ENCODE measurements at places on chromosomes 4 and X.

- DNase-seq: peak; percentile 33
Measured at GRCh38 chr4:119041951-119042560, 93.6 kb upstream of the MYOZ2 start.

- no peak for DNase-seq
Measured at GRCh38 chr4:178202422-178202821, 760.2 kb upstream of the AGA start.

- DNase-seq: no peak
Measured at GRCh38 chr4:142366769-142367181, 479.3 kb downstream of the INPP4B start.

GRCh38 chrX:101208152-101208905 lies 11.3 kb upstream of the DRP2 start:
- no peak for DNase-seq

DNA sequence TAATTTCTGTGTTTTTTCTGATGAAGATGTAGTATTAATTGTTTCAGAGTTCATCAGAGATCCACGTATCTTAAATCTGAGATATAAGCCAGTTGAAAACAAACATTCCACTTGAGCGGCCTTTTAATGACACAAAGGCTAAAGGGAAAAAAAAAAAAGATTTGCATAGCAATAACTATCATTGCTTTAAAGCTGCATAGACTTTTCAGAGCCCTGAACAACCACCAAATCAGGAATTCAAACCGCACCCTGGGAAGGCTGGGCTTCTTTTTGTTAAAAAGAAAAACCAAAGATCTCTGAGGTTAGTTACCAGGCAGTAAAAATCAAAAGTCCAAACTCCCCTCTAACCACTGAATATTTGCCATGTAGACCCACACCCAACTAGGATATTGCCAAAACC lies 206.0 kb downstream of the HHIP start:
- no peak for DNase-seq

- no peak for DNase-seq
Measured at GRCh38 chrX:50456712-50457484, 13.7 kb downstream of the DGKK start.

DNA sequence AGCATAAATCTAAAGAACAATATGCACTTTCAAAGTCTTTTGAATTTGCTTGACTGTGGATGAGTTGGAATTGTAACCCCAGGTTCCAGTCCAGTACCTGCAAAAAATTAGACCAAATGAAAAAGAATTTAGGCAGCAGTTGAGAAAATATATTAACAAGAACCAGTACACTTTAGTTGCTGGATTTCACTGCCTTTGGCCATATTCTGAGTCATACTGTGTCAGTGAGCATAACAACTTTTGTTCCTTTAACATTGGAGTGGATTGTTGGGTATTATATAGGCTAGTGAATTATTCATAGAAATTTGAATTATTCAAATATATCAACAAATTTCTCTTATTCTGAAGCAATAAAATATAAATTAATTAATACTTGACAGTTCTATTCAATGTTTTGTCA lies 101.5 kb upstream of the SMAD1 start:
- no peak for DNase-seq

DNA sequence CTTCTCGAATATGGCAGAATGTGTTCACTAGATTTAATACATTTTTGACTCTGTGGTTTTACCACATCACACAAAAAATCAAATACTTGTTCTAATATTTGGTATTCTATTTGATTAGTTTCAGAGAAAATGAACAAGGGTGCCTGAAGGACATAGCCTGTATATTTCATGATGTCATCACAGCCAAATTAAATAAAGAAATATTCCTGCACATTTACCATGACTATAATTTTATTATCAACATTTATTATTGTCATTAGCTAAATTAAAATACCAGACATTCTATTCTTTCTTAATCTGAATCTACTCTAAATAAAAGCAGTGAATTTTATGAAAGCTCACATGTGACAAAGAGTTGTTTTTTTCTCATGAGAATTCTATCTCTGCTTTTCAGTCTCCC lies 980.5 kb downstream of the PCDH18 start:
- no peak for DNase-seq

- DNase-seq: peak; percentile 76
Measured at GRCh38 chrX:52261463-52262194, 76.9 kb downstream of the MAGED4 start.

DNA sequence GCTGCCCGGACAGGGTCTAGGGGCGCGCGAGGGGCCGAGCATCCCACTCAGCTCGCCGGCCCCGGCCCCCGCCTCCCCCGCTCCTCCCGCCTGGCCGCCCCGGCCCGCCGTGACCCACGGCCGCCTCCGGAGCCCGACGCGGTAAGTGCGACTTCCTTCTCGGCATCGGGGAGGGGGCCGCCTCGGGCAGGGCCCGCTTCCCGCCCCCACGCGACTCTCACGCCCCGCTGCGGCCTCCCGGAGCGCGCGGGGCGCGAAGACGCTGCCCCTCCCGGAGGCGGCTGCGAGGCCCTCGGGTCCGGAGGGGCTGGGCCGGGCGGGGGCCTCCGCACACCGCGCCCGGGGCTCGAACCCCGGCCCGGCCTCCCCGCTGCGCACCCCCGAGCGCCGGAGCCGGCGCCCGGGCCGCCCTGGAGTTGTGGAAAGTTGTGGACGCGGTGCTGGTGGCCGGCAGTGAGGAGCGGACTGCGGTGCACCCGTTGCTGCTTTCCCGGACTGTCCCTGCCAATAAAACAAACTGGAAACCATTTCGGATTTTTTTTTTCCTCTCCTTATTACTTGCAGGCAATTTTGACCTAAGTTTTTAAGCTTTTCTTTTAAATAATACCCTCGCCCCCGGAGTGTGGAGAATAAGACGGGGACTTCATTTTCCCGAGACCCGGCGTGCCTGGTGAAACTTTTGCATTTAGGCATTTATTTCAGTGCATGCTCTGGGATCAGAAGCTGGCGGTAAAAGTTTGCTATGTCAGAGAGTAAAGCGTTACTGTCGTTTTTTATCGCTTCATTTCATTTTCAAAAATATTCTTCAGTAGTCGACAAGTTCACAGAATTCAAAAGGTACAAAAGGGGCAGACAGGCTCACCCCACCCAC lies 13.0 kb upstream of the TMEM156 start:
- peak; percentile 13 for DNase-seq

DNA sequence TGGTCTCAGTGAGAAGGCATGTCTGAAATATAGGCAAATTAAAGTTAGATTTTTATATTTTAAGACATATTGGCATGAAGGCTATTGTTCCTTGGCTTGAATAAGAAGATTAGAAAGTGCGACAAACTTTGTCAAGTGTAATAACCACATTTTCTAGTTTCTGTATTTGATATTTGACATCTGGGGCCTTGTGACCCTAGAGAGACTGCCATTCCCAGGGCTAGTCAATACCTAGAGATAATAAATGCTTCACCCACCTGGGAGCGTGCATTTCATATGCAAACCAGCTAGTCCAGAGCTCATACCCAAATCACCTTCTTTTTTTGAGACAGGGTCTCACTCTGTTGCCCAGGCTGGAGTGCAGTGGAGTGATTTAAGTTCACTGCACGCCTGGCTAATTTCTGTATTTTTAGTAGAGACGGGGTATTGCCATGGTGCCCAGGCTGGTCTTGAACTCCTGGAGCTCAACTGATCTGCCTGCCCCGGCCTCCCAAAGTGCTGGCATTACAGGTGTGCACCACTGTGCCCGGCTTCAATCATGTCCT lies 62.6 kb downstream of the COQ2 start:
- DNase-seq: no peak
